ENCODE measurements at places on chromosomes 6 and 20.

- no peak for DNase-seq
Measured at GRCh38 chr6:135871296-135871695, 19.8 kb downstream of the PDE7B start.

- no peak for DNase-seq
Measured at GRCh38 chr6:155157101-155157500, 106.7 kb upstream of the CLDN20 start.

GRCh38 chr20:40160097-40160550 lies 528.9 kb downstream of the MAFB start:
- DNase-seq, result no peak

GRCh38 chr6:167793421-167793820 lies 33.3 kb upstream of the AFDN start:
- DNase-seq, result no peak

- peak; percentile 30 for DNase-seq
Measured at GRCh38 chr20:47319517-47320252, 36.8 kb downstream of the ZMYND8 start.

GRCh38 chr20:47063808-47064207 lies 169.2 kb downstream of the EYA2 start:
- no peak for DNase-seq

GRCh38 chr20:9616455-9616805 lies 102.0 kb downstream of the LAMP5 start:
- DNase-seq, result no peak

- no peak for DNase-seq
Measured at GRCh38 chr6:125231133-125231532, 70.6 kb downstream of the HDDC2 start.

- no peak for DNase-seq
Measured at GRCh38 chr6:38220069-38220723, 400.7 kb downstream of the ZFAND3 start.

DNA sequence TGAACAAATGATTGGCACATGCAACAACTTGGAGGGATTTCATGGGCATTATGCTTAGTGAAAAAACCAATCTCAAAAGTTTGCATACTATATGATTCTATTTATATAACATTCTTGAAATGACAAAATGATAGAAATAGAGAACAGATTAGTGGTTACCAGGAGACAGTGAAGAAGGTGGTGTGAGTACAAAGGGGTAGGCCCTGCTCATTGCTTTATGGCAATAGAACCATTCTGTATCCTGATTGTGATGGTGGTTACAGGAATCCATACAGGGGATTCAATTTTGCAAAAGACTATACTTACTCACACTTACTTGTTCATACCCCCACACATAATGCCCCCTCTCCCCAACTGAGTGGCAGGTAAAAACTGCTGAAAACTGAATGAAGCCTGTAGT lies 30.2 kb upstream of the LAMA4 start:
- no peak for DNase-seq

GRCh38 chr6:33589731-33590530 lies 9.9 kb upstream of the BAK1 start:
- no peak for DNase-seq

DNA sequence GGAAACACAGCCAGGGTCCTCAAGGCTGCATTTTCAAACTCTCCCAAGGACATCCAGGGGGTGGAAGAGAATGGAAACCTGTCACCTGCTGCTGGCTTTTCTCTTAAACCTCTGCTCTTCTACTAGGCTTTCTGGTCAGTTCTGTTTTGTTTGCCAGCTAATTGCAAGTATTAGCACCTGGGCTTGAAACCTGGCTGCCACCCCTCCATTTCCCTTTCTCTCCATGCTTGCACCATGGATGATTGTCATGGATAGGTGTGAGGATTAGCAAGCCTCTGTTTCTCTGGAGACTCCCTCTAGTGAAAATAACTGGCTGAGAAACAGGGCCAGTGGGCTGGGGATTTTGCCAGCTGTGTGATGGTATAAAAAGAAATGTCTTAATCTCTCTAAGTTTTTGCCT lies 33.0 kb upstream of the GPR6 start:
- DNase-seq, result no peak

- no peak for DNase-seq
Measured at GRCh38 chr6:110661414-110661813, 153.9 kb downstream of the CDK19 start.

GRCh38 chr20:60691966-60692615 lies 560.0 kb upstream of the CDH4 start:
- no peak for DNase-seq

GRCh38 chr6:22457996-22458395 lies 111.4 kb upstream of the HDGFL1 start:
- DNase-seq, result no peak

DNA sequence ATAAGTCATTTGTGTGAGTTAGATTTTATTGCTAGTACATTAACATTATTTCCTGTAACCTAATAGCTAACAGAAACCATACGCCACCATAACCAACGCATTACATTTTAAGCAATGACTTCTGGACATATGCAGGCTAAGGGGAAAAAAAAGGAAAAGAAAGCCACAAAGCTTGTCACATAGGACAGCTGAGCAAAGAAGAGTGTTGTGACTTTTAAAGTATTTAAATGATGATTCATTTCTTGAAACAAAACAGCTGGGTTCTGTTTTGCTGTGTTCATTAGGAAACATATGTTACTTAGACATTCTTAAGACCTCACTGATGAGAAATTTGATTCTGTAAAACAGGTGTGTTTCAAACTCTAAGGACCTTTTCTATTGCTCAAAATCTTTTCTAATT lies 171.4 kb downstream of the COL9A1 start:
- DNase-seq, result no peak

DNA sequence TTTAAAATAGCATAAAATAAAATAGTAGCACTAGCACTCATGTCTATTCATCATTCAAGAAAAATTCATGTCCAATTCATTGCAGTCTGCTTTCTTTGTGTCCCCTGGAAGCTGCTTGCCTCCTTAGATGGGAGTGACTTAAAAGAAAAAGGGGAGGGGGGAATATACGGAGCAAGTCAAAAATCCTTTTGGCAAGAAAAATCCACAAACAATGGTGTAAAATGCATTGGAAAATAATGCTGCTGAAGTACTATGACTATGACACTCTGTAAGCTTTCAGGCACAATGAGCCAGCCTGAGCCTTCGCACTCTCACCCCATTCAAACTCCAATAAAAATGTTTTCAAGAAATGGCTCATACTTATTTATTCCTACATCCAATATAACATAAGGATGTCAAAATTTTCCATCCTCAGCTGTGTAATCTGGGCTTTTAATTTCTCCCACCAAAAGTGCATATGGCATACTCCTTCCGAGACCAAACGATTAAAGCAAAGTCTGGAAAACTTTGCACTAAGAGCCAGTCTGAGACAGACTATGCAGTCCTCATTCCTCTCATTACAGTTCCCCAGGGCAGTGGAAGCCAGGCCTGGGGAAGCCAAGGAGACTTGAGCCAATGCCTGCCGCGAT lies 790 bp downstream of the NEDD9 start:
- DNase-seq, result no peak

GRCh38 chr6:57021086-57021720 lies 25.3 kb upstream of the KIAA1586 start:
- DNase-seq, result peak; percentile 50

DNA sequence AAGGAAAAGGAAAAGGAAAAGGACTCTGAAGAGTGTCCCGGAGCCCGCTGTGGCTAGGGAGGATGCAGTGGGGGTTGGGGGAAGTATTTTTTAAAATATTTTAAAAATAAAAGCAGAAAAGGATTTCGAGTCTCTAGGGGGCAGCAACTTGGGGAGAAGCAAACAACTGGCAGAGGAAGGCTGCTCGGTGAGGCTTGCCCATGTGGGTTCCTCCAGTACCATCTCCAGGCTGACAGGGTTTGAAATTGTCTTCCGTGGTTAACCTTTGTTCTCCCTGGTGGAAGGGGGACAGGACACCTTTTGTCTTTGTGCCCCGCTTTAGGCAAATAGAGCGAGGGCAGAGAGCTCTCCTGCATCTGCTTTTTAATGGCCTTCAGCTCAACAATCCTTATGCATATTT lies 60.4 kb upstream of the SNX9 start:
- no peak for DNase-seq

DNA sequence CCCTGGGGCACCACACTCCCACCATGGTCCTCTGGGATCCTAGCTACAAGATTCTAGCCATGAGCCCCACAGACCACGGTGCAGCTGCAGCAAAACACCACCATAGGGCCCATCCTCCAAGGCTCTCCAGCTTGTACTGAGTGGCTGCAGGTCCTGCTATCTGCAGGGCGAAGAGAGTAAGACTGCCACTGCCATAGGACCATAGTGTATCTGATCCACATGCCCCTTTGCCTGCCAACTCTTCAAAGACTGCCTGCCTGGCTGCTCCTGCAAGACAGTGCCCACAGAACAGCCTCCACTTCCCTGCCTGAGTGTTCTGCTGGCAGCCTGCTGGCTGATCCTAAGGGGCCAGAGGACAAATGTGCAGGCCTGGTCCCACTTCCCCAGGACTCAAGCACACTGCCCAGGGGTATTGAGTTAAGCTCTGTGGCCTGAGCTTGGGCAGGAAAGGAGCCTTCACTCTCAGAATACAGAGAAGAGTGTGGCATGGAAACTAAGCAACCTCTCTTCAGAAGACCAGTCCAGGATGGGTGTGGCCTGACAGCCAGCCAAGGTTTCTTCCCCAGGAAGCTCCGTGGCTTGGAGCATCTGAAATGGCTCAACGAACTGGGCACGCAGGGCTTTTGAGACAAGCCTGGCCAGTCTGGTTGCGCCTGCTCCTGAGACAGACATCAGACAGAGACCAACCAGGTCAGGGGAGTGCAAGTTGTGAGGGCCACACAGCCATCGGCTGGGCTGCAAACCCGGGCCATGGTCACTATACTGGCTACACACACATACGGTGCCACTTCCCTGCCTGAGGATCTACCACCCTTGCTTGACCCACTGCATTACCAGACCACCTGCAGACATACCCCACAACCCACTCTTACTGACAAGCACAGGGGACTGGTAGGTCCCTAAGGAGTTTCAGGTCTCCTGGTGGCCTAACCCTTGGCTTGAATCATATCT lies 54.5 kb downstream of the RNGTT start:
- no peak for DNase-seq

- DNase-seq, result no peak
Measured at GRCh38 chr20:57468523-57469417, 56.2 kb downstream of the CTCFL start.

Measured in cerebellar nuclear complex (tissue), 1 donor.